ENCODE measurements at places on chromosomes 2 and 18.

- DNase-seq = no peak
Measured at GRCh38 chr2:163800951-163801381, 65.2 kb upstream of the FIGN start.

DNA sequence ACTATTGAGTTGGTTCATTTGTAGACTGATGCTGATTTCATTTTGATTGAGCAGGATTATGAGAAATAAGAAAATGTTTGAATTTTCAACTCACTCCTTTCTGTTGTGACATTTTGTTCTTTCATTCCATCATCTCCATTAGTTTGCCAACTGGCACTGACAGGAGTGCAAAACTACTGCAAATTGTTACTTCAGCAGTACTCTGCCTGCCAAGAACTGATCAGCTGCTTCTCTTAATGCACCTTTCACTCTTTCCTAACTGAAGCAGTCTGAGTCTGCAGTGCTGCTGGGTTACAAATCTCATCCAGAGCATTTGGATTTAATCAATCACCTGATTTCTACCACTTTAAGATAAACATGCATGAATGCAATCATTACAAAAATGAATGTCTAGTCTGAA, 70.9 kb downstream of the TMEFF2 start:
- no peak for DNase-seq

- no peak for DNase-seq
Measured at GRCh38 chr2:240244543-240244942, 104.1 kb upstream of the OTOS start.

GRCh38 chr18:5998166-5998881, 103.0 kb upstream of the TMEM200C start:
- no peak for DNase-seq

DNA sequence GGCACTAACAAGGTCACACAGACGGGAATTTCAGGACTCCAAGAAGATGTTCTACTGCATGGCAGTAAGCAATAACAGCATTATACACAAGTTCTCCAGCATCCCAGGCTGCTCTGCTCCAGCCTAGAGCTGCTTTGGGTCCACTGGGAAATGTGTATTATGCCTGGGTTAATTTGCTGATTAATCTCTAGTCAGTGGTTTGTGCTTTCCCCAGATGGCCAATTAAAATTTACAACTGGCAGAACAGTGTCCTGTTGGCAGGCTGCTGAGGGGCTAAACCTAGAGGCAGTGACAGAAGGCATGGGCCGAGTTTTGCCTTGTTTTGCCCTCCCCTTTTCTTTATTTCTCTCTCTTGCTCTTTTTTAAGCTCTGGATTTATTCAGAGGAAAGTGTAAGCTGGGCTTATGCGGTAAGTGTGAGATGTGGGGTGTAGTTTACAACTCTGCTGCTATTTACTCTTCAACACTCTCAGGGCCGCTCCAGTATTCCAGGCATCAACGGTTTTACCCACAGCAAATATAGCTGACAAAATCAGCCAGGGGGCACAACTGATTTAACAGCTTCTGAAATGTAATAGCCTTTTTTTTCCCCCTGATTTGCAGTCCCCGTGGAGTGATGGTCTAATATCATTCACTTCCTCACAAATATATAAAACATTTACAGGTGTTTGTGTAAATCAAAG, 348.0 kb downstream of the GPD2 start:
- no peak for DNase-seq

Data from stimulated activated CD4-positive, alpha-beta T cell treated with anti-CD3 and anti-CD28 coated beads, Interleukin-1b, Interleukin-23, amount 100 ng/mL, for 24 hours (primary cell).